ENCODE measurements at places on chromosomes 3 and 15.

DNA sequence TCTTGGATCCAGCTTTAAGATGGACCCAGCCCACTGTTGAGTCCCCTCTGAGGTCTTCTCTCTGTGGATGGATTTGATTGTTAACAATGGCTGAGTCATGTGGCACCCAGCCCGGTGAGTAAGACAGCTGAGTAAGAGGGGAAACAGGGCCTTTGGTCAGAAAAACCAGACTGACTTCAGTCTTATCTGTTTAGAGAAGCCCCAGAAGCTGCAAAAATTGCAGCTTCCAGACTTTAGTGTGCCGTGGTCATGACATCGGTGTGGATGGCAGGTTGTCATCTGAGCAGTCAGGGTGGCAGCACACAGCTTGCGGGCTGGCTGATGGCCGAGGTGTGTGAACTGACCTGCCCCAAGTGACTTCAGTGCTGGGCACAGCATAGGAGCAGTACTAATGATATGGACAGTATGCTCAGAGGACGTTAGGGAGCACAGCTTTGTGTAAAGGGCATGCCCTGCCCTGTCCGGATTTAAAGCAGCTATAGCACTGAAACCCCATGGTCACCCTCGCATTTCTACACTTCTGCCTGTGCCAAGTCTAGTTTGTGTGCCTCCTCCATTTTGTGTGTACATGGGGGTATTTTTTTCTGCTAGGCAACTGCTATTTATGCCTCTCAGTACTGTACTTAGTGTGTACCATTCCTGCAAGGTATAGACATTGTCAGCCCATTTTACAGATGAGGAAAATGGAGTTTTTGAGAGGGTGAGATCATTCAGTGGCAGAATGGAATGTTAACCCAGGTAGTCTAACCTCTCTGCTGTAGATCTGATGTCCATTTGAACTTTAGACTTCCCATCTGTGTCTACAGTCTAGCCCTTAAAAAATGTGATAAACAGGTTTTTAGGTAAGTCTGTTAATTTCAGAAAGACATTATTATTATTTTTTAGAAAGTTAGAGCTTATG lies 44.4 kb downstream of the FLNB start:
- DNase-seq: no peak

DNA sequence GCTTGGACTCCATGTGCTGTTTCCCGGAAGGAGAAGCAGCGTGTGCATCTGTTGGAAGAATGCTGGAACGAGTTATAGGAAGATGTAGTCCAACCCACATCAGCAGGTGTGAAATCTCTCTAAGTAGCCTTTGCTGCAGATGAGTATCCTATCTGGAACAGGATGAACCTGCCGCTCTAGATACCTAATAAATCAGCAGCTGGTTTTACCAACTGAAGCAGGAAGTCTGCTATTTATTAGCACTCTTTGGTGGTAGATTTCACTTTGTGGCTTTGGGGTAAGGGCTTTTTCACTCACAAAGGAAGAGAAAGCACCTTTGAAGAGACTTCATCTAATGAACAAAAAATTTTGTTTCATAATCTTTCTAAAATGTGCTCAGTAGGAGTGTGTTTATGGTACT lies 66.4 kb downstream of the DCUN1D1 start:
- DNase-seq: no peak

GRCh38 chr3:149145974-149146373 lies 16.5 kb downstream of the HPS3 start:
- no peak for DNase-seq

- DNase-seq: no peak
Measured at GRCh38 chr3:30720586-30721313, 114.3 kb downstream of the TGFBR2 start.

- no peak for DNase-seq
Measured at GRCh38 chr3:71210257-71211007, 373.1 kb downstream of the FOXP1 start.

DNA sequence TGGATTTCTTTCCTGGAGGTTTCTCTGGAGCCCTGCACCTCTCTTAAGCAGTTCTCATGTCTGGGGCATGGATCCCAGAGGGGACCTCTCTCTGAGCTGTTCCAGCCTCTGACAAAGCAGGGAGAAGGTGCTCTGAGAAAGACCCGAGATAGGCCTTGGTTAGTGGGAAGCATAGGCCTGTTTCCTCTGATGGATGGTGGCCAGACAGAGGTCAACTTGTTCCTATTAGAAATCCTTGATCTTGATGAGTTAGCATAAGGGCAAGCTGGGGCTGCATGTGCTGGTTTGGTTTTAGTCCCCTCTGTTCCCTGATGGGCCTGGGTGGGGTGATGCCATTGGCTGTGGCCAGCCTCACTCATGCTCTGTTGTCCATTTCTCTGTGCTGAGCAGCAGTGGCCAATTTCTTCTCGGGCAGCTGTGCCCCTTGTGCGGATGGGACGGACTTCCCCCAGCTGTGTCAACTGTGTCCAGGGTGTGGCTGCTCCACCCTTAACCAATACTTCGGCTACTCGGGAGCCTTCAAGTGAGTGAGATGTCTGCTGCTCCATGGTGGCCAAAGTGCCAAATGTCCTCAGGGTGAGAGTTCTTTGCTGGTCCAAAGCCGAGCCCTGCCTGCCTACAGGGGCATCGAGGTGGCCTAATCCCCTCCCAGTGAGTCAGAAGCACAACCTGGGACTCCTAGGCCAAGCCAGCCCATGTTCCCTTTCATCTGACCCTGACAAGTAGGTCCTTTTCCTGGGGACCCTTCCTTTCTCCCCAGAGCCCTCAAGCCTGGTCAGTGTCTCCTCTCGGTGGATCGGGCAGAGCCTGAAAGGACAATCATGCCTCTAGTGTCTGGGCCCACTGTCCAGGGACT lies 9.0 kb downstream of the TF start:
- DNase-seq: no peak

DNA sequence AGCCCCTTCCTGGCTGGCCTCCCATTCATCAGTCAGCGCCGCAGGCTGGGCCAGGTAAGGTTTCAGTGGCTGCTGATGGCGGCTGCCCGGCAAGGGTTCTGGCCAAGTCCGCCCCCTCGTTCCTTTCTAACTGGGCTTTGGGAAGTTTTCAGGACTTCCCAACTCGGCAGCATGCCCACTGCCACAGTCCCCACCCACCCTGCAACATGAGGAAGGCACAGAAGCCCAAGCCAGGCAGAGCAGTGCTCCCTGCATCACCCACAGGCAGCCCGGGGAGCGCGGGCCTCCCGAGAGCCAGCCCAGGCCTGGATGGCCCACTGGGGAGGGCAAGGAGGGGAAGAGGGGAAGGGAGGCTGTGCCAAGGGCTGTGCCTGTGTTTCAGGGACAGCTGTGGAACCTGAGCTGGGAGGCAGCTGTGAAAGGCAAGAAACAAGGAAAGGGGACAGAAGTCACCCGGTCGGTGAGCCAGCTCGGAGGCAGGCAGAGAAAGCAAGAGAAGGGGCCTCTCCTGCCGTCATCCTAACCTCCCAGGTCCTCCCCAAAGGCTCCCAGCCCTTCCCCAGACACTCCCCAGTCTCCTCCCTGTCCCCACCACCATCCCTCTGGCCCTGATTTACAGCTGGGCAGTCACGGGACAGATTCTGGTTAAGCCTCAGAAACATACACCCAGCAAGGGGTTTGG lies 73.9 kb downstream of the CPN2 start:
- DNase-seq: no peak

GRCh38 chr3:36784138-36784635 lies 19.8 kb upstream of the DCLK3 start:
- DNase-seq: no peak

DNA sequence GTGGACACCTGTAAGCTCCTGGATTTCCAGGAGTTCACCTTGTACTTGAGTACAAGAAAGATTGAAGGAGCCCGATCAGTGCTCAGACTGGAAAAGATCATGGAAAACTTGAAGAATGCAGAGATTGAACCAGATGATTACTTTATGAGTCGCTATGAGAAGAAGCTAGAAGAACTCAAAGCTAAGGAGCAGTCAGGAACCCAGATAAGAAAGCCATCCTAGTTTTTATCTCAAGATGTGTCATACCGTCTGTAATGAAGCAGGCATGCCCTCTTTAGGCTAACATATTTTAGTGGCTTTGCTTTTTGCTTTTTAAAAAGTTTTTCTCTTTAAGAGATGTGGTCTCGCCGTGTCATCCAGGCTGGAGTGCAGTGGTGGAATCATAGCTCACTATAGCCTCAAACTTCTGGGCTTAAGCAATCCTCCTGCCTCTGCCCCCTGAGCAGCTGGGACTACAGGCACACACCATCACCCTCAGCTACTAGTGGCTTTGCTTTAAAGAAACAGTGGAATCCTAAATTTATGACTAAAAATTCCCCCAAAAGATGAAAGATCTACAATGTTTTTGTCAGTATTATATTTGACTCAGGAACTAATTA lies 28.1 kb downstream of the EXOG start:
- no peak for DNase-seq

- DNase-seq: no peak
Measured at GRCh38 chr3:112653209-112653871, 12.4 kb upstream of the CCDC80 start.

DNA sequence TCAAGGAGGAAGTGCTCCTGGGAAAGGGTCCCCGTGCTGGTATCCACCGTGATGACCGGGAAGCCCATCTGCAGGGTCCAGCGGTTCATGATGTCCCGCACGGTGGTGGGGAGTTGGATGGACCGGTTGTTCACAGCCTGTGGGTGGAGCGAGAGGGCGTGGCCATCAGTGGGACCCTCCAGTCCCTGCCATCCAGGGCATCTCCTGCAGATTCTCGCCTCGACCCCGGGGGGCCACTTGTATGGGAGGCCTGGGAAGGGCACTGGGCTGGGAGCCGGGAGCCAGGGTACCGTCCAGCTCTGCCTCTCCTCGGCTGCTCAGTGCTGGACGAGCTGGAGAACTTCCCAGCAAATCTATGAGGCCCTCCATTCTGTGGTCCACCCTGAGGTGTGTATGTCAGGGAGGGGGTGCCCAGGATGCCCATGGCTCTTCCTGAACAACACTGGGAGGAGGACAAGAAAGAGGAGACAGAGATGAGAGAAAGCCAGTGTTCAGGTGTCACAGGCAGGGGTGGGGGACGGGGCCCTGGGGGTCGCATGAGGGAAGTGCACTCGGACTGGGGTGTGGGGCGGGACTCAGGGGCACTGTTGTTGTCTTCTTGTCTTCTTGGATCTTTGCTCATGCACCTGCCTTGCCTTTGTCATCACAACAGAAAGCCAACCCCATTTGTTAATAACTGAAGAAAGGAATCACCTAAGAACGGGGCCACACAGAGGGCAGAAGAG lies 13.0 kb downstream of the ANPEP start:
- no peak for DNase-seq

DNA sequence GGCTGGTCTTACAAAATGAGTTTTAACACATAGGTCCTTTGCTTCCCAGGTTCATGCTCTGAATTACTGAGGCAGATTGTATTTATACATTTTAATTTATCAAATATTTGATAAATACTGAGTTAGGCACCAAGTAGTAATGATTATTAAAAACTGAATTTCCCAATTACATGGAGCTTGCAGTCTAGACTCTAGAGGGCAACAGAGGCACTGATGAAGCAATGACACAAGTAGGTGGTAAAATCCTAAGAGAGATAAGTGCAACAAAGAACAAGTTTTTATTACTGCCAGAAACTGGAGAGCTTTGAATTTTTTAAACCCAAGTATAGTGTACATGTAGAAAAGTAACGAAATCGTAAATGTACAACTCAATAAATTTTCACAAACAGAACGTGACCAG lies 406.2 kb upstream of the RARB start:
- no peak for DNase-seq

DNA sequence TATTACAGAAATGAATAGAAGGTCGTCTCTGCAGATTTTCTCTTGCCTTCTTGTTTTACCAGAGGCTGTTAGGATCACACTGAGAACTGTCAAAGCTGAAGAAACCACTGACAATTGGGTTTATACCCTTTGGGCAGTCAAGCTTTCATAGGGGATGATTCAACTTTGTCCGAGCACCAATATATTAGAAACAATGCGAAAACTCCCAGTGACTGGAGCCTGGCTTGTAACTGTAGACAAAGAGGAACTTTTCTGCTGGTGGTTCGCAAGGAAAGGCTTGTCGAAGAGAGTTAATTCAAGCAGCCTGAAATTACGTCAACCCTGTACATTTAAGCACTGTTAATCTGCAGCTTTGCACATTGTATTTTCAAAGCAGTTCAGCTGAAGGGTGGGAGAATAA lies 193.2 kb upstream of the ZNF385D start:
- no peak for DNase-seq

- DNase-seq: no peak
Measured at GRCh38 chr3:107523289-107523538, 452 bp downstream of the BBX start.

DNA sequence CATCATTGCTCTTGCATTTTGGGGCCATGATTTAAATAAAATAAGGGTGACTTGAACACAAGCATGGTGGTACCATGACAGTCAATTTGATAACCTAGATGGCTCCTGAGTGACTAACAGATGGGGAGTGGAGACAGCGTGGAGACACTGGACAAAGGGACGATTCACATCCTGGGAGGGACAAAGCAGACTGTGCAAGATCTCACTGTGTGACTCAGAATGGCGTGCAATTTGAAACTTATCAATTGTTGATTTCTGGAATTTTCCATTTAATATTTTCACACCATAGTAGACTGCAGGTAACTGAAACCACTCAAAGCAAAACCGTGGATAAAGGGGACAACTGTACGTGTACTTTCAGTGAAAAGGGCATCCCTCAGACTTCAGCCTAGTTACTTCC lies 25.5 kb downstream of the MCCC1 start:
- DNase-seq: no peak

GRCh38 chr15:77747175-77748077 lies 114.7 kb upstream of the LINGO1 start:
- no peak for DNase-seq

DNA sequence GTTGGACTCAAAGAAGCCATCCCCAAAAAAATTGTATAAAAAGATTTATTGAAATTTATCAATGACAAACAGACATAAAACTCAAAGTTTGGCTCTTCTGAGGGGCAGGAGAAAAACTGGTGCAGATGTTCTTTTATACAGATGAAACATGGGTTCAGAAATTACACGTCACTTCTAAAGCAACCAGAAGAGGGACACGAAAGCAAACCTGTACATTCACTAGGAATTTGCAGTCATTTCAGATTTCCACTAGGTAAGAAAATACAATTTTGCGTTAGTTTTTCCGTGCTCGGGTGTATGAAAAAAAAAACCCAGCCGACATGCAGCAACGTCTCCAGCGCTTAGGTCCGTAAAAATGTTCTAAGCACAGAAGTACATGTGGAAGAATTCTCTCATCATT lies 41.8 kb downstream of the ANP32A start:
- DNase-seq: no peak

GRCh38 chr15:70436428-70436827 lies 326.9 kb downstream of the UACA start:
- no peak for DNase-seq

- no peak for DNase-seq
Measured at GRCh38 chr15:62572797-62573196, 407.7 kb upstream of the C2CD4B start.

DNA sequence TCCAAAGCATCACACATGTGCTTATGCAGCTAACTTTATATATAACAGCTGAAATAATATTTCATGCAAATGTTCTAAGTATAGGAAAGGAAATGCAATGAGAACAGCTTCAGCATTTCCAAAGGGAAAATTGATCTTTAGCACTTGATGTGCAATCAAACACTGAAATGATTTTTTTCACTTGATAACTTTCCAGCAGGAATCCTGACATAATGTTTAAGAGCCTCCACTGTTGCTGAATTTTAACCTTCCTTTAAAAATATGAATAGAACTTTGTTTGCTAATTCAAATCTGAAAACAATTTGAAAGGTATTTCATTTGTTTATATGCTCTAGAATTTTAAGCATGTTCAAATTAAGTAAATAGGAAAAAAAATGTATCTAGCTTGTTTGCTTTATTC lies 96.9 kb upstream of the STRIT1 start:
- DNase-seq: no peak

GRCh38 chr3:2937592-2937991 lies 172.6 kb downstream of the IL5RA start:
- no peak for DNase-seq

All from GM12891 (cell line).